Foreskin keratinocyte (primary cell): ENCODE measurements at places on chromosomes 5 and 9. TPM values are rescaled to one million over a fixed set of nuclear protein-coding genes. Genes with fewer than 3 reads are reported as not detected.

Gene COL5A1
- total RNA-seq, result 4.8 and 14.7 TPM in 2 replicates

Gene PCDHB7
- total RNA-seq, result 0.03 TPM in 1 of 2 replicates, not detected in the other

Gene DIRAS2
- not detected in 2 replicates for total RNA-seq

Gene NDUFS6
- total RNA-seq, result 68.2 and 84.6 TPM in 2 replicates

Gene HTR4
- total RNA-seq, result not detected in 2 replicates

Gene GPR151
- total RNA-seq, result not detected in 2 replicates

Gene NDOR1
- 12.4 and 14.6 TPM in 2 replicates for total RNA-seq

Gene IL5
- not detected in 2 replicates for total RNA-seq
